ENCODE measurements at places on chromosomes 7 and 10. TPM values are rescaled to one million over a fixed set of nuclear protein-coding genes. Genes with fewer than 3 reads are reported as not detected.

The TYW1B gene
- total RNA-seq = 2.6 TPM

The GRID2IP gene
- total RNA-seq = not detected

The MACC1 gene
- total RNA-seq = not detected

The HTRA1 gene
- total RNA-seq = 54.3 TPM
